Jurkat, Clone E6-1 (cell line): ENCODE measurements at places on chromosomes 6 and 20.
A peak's percentile ranks its signal among the peaks of the same experiment; 100 is the strongest.

DNA sequence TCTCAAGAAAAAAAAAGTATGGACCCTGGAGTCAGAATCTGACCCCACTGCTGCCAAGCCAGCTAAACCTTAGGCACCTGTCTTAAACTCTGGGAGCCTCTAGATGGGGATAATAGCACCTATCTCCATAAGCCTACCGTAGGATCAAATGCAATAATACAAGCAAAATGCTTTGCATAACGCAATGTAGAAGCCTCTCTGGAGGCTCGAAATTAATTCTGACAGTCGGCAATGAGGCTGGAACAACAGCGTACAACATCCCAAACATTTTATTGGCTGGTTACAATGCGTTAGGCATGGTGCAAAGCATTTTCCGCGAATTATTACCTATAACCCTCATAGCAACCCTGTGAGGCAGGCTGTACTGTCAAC is 521 bp downstream of the CDK5RAP1 start:
- no peak for DNase-seq

DNA sequence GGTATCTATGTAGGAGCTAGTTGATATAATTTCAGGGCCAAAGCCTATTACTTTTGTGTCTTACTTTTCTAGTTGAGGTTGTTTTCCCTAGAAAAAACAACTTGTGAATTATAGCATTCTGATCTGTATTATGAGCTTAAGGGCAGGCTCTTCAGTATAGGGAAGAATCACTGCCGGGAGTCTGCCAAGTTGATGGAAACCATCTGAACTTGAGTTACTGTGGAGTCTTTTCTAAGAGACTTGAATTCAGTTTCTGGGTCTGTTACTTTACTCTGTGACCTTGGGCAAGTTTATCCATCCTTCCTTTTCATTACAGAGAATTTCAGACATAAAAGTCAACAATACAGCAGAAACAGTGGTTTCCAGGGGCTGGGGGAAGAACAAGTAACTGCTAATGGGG is 2.1 kb upstream of the CASS4 start:
- no peak for DNase-seq

DNA sequence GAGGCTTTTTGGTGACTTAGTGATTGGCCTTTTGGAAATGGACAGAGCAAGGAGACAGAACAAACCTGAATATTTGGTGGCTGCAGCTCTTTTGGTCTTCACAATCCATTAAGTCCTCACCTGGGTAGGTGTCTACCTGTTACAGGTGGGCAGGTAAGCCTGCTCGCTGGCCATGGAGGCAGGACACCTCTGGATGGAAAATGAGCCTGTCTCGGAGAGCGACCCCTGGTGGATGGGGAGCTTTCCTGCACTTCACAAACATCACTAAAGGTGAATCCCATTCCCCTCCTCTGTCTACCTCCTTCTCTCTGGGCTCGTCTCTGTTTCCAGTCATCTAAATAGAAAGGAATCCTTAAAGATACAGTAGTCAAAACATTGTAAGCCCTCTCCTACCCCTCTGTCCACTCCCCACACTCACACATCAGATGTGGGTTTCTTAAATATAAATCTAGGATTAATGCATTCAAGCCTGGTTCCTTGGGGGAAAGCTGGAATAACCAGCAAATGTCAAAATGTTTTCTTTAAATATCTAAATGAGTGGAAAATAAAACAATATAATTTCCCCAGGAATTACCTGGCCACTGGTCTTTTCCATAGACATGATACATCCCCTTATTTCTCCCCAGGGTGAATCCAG is 304.9 kb downstream of the CDH26 start:
- DNase-seq: peak; percentile 63

- no peak for DNase-seq
Measured at GRCh38 chr6:19757036-19757435, 80.1 kb upstream of the ID4 start.

DNA sequence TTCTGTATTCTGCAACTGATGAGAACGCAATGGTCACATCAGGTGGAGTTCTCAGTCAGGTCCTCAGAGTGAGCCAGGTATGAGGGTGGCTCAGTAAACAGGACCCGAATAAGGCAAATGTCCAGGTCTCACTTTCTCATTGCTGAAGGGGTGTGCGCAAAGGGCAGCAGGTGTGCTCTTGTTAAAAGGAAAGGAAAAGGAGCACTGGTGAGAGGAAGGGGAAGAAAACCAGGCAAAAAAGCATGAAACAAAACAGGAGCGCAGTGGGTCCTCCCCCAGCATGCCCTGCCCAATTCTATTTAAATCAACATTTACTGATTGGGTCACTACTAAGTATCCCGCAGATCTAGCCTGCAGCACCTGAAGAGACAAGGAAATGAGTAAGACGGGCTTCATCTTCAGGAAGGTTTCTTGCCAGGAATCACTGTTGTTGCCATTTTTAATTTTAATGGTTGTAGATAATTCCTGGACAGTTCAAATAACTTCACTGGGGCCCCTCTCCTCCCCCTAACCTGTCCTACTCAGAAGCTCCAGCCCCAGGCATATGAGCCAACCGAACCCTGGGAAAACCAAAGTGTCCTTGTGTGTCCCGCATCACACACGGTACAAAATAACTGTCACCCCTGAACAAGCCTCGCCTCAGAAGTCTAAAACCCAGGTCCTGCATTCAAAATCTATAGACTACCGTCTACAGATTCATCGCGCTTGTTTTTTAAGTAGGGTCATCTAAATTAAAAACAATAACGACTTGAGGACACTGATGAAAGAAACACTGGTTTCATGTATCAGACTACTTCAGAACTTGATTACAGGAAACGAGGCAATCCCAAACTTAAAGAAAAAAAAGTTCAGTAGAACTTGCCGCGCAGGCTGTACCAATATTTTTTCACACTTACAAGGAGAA is 980 bp downstream of the MBOAT1 start:
- no peak for DNase-seq

DNA sequence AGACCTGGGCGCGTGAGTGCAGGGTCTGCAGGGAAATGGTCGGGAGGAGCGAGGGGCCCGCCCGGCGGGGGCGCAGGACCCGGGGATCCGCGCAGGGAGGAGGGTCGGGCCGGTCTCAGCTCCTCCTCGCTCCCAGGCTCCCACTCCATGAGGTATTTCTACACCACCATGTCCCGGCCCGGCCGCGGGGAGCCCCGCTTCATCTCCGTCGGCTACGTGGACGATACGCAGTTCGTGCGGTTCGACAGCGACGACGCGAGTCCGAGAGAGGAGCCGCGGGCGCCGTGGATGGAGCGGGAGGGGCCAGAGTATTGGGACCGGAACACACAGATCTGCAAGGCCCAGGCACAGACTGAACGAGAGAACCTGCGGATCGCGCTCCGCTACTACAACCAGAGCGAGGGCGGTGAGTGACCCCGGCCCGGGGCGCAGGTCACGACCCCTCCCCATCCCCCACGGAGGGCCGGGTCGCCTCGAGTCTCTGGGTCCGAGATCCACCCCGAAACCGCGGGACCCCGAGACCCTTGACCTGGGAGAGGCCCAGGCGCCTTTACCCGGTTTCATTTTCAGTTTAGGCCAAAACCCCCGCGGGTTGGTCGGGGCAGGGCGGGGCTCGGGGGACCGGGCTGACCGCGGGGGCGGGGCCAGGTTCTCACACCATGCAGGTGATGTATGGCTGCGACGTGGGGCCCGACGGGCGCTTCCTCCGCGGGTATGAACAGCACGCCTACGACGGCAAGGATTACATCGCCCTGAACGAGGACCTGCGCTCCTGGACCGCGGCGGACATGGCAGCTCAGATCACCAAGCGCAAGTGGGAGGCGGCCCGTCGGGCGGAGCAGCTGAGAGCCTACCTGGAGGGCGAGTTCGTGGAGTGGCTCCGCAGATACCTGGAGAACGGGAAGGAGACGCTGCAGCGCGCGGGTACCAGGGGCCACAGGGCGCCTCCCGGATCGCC is 54.2 kb upstream of the HLA-A start:
- no peak for DNase-seq

GRCh38 chr20:15942130-15942529 is 631.1 kb downstream of the KIF16B start:
- DNase-seq: no peak

DNA sequence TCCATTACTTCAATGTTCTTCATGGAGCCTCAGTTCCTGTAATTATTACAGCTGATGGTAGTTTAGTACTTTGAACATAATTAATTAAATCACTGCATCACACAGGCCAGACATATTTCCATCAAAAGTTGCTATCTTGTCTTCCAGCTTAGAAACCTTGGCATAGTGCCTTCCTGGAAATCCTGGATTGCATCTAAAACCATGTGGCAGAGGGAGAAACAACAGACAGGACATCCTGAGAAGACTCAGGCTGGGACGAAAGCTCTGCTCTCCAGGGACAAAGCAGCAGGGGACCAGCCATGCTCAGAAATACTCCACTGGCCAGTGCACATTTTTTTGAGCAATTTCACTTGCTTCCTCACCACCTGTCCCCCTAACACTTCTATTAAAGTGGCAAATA is 55.3 kb downstream of the TBX18 start:
- no peak for DNase-seq

DNA sequence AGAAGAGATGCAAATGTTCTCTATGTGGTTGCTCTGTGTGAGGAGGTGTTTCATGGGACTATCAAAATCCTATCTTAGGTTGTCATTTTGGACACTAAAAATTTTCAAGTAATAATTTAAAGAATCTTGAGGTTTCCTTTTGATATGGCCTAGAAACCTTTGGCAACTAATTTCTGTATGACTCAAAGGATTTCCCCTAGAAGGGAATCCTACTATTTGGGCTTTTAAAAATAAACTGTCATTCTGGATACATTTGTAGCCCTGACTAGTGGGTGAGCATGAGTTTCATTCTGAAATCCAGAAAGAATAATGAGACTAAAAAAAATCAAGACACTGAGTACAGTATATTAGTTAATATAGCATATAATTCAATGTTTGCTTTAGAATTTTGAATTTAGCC is 25.5 kb upstream of the RAB23 start:
- DNase-seq: no peak

DNA sequence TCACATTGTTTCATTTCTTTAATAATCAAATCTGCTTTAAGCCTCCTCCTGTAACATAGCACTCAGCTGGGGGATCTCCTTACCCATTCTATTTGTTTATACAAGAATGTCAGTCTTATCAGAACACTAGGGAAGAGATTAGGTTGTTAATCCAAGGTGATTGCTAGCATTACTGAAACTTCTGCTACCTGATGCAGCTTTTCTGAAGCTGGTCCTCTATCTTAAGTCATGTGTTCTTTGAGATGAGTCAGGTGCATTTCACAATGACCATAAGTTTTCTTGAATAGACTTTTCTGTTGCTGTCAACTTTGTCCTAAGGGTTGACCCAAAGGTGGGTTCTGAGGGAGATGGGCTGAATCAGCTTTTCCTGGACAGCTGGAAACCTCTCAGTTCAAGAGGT is 60.7 kb upstream of the SYNCRIP start:
- DNase-seq: no peak

- DNase-seq: no peak
Measured at GRCh38 chr6:169490246-169490641, 211.6 kb downstream of the WDR27 start.

GRCh38 chr6:82617648-82618047 is 254.0 kb downstream of the TPBG start:
- DNase-seq: no peak

DNA sequence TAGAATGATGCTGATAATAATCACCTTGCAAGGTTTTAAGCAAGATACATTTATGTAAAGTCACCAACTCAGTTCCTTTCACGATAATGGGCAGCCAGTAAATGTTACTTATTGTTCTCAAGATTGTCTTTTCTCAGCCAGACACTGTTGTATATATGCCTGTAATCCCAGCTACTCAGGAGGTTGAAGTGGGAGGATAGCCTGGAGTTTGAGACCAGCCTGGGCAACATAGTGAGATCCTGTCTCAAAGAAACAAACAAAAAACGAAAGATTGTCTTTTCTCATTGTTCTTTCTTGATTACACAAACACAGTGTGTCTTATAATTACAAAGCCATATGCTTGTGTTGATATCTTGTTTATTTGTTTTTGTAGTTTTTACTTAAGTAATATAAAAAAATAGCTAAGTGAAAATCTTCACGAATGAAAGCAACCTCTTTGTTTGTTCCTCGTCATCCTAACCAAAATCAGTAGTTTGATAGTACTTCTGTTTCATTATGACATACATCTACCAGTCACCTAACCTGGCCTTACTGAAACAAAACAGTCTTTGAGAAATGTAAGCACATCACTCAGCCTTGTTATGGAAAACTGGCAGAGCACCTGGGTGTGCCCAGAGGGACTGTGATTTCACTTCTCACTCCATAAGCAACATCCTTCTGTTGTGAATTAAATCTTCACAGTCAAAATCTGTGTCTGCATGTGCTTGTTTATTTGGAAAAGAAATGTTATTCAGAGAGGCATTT is 436.2 kb upstream of the SOX4 start:
- DNase-seq: no peak

DNA sequence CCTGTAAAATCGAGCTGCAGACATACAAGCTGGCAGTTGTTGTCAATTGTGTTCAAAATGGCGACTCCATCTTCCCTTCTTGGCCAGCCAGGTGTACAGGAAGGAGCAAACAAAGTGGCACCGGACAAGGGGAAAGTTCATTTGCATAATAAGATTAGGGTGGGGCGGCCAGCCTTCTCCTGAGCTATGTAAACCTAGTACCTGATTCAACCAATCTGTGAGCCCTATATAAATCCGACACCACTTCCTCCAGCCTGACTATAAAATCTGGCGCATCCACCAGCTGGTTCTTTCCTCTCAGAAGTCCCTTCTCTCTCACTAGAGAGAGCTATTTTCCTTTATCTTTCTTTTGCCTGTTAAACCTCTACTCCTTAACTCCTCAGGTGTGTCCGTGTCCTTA is 8.1 kb upstream of the HBS1L start:
- no peak for DNase-seq

- DNase-seq: no peak
Measured at GRCh38 chr20:48198929-48199451, 413.7 kb upstream of the SULF2 start.

GRCh38 chr6:30543821-30544220 is 12.5 kb downstream of the GNL1 start:
- no peak for DNase-seq

DNA sequence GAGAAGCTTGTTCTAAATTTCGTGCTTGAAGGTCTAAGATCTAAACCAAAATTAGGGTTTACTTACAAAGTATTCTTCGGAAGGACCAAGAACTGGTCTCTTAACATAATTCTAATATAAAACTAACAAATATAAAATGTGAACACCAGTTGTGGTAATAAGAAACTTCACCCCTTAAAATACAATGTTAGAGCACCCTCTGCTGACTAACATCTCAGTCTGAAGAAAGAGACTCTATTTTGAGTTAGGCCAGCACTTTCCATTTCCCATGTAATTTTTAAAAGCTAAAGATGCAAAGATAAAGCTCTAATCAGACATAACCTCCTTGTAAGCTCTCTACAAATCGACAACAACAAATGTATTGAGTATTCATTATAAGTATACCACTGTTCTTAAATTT is 24.6 kb downstream of the ATG5 start:
- DNase-seq: no peak
